BJ (cell line): ENCODE measurements at places on chromosomes 2 and 18.

DNA sequence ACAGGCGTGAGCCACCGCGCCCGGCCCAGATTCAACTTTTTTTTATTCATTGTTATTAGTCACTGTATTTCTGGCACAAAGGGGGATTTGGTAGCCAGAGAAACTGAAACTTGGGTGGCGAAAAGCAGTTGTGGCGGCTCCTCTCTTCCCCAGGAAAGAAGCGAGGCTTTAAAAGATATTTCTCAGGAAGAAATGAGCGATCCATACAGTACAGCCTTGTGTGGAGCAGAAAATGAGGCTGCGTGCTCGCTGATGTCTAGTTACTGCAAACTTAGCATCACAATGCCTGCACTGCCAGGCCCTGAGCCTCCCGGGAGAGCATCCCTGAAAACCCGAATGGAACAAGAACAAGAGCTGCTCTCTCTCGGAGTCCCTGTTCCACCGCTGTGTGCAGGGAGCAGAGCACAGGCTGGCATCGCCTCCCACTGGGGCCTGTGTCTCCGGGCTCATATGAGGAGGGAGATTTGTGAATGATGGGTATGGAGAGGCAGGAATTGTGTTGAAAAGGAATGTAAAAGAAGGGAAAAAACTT is 234.0 kb downstream of the ZNF516 start:
- no peak for DNase-seq

DNA sequence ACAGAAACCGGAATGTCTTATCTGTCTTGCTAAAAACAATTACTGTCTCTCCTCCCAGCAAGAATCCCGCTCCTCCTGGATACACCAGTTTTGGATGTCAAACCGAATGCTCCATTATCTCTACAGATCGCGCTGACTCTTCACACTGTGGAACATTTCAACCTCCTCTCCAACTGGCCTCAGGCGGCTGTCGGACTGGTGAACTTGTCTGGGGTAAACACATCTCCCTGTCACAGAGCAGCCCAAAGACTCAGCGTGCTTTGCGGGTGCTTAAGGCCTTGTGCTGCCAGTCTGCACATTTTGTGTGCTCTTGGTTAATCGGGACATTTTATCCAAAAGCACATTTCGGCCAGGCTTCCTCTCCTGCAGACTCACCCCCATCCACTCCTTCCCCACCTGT is 173.1 kb downstream of the ICOS start:
- no peak for DNase-seq

- no peak for DNase-seq
Observed at GRCh38 chr2:168465594-168465993, 9.5 kb downstream of the CERS6 start.

DNA sequence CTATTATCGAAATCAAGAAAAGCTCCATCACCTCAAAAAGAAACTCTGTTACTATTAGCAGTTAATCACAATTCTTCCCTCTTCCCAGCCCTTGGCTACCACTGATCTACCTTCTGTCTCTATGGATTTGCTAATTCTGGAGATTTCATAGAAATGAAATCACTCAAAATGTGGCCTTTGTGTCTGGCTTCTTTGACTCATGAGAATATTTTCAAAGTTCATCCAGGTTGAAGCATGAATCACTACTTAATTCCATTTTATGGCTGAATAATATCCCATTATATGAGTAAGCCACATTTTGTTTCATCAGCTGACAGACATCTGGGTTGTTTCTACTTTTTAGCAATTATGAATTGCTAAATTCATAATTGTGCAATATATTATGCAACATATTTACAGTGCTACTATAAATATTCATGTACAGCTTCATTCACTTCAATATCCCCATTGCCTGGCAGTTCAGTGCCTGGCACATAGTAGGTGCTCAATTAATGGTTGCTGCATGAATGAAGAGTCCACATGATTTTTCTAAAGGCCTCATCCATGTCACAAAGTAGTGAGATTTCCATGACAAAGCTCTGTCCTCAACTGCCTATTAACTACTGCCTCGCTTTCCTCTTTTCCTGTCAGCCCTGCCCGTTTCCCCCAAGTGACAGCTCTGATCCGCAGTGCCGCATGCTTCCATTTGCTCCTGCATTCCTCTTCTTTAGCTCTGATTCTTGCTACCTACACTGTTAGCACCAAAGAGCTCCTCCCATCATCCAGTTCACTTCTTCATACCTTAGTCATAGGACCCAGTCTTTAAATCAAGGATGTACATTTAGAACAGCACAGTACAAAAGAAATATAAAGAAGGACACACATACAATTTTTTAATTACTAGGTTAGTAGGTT is 32.8 kb downstream of the CCDC93 start:
- DNase-seq: peak; percentile 96

DNA sequence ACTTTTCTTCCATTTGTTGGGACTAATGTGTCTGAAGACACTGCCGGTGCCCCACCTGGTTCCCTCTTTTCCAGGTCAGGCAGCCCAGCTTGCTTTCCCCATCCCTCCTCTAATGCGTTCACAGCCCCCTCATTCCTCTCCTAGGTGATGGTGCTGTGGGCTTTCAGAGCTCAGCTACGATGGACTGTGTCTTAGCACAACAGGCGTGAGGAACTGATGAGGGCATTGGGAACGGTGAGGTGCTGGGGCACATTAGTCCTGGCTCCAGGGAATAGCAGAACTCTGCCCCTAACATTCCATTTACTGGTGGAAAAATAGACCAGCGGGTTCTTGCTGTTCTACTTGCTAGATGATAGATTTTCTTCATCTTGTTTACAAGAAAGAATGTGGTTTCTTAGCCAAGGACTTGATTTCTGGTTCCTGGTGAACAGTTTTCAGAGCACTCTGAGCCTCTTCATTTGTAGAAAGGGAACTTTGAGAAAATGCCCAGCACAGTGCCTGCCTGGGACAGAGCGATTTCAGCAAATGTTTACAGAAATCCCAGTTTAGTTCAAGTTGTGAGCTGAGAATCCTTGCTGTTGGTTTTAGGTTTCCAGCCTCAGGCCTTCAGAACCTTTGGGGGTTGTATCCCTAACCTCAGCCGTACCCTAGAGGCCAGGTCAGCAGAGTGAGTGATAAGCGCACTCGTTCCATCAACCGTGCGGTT is 42.5 kb downstream of the LDLRAD4 start:
- DNase-seq: no peak

GRCh38 chr2:231396058-231396821 is 730 bp downstream of the B3GNT7 start:
- DNase-seq: no peak

DNA sequence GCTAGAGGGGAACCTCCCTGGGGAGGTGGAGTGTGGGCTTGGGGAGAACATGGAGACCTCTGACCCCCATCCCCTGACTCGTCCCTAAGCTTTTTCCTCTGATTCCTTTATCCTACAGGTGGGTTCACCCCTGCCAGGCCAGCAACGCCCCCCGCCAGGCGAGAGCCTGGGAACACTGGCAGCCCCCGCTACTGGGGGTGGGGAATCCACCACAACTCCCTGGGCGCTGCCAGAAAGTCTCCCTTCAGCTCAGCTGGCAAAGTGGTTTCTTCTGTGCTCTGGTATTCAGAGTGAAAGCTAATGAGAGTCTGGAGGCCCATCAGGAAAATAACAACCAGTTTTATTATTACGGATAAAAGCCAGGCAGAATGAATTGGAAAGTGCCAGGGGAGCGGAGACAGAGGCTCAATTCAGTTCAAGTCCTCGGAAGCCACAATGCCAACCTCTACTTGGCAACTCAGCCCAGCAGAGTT is 2.8 kb downstream of the DIPK1C start:
- DNase-seq: no peak
